Left renal cortex interstitium (tissue), 4 donors: ENCODE measurements at places on chromosomes 4 and X. TPM values are rescaled to one million over a fixed set of nuclear protein-coding genes. Genes with fewer than 3 reads are reported as not detected.

POLN gene
- 5.2 TPM for polyA plus RNA-seq

XAGE1A gene
- polyA plus RNA-seq: not detected

CSAG3 gene
- polyA plus RNA-seq: not detected

SOWAHD gene
- polyA plus RNA-seq: 0.66 TPM

BTK gene
- polyA plus RNA-seq: 2.3 TPM

RHOXF2 gene
- polyA plus RNA-seq: not detected

CETN2 gene
- polyA plus RNA-seq: 106 TPM
